Small intestine (tissue), 16 donors: ENCODE measurements at places on chromosomes 4 and X. TPM values are rescaled to one million over a fixed set of nuclear protein-coding genes. Genes with fewer than 3 reads are reported as not detected.

DNA sequence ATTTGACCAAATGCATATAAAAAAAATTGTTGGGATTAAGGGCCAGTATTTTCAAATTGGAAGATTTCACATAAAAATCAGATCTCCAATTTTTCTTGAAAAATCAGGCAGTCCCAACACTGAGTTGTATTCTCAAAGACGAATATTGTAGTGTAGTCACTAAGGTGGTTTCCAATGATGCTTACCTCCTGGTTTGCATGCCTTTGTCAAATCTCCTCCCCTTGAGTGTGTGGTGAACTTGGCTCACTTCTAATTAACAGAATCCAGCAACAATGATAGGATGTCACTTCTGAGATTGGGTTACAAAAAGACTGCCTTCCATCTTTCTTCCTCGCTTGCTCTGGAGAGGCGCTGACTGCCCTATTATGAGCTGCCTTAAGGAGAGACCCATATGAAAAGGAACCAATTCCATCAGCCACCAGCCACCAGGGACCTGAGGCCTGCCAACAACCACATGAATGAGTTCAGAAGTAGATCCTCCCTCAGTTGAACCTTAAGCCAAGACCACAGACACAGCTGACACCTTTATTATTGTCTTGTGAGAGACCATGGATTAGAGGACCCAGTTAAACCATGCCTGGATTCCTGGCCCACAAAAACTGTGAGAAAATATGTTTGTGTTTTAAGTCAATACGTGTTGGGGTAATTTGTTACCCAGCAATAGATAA, 31.2 kb upstream of the TSPAN5 start:
- no peak for DNase-seq

DNA sequence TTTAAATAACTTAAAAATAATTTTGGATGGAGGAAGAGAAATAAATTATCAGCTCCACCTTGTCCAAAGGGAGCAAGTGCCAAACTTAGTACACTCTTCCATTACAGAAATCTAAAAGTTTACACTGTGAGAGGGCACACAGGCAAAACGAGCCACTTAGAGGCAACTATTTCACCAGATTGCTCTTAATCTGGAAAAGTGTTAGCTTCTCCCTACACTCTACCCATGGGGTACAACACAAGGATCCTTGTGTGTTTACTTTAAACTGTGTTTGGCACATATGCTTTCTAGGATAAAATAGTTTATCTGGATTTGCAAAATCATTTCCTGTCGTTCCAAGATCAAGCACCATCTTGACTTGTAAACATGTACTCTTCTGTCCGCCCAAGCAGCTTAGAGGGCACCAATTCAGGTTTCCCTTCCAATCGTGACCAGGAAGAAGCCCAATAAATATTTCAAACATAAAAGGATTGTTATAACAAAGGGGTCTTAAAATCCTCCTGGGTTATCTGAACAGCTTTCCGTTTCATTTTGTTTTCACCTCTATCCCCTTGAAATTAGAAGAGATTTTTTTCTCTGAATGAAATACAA, 29.0 kb upstream of the KDR start:
- no peak for DNase-seq

GRCh38 chr4:98482847-98483806, 175.3 kb downstream of the TSPAN5 start:
- no peak for DNase-seq

The MAGED4B gene
- 5.1 TPM for polyA plus RNA-seq

The PCYT1B gene
- not detected for polyA plus RNA-seq

GRCh38 chrX:129235903-129236302, 287.4 kb downstream of the SMARCA1 start:
- no peak for DNase-seq

DNA sequence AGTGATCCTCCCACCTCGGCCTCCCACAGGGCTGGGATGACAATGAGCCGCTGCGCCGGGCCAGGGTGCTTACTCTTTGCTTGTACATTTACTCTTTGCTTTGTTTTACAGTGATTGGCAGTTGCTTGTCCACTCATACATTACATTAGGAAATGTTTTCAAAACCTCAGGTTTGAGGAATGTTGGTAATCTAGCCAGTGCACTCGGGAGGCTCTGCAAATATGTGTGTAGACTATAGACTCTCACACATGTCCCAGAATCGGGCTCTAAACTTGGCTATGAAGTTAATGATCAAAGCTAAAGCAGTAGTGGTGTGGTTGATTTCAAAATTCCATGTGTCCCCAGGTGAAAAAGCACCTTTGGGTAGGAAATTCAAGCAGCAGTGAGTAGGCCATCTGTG, 20.5 kb downstream of the TRMT44 start:
- no peak for DNase-seq

GRCh38 chrX:118974088-118974907, at the start of gene LONRF3:
Gene LONRF3, plus strand, starts transcription at chrX:118974618. Its CDS starts 163 bp downstream, at chrX:118974781.
- DNase-seq, result peak; percentile 64

The USP27X gene
- 7.1 TPM for polyA plus RNA-seq

The GLRB gene
- polyA plus RNA-seq, result 1.2 TPM

- no peak for DNase-seq
These were observed 41.9 kb upstream of the SOD3 start for GRCh38 chr4:24753519-24753918.

GRCh38 chrX:12771445-12772069, 19.7 kb upstream of the PRPS2 start:
- DNase-seq, result peak; percentile 60

GRCh38 chr4:5988086-5988845, 30.0 kb downstream of the C4orf50 start:
- DNase-seq, result no peak

- no peak for DNase-seq
These were observed 67.6 kb upstream of the IRF2 start for GRCh38 chr4:184541907-184542306.

GRCh38 chrX:109501176-109501575, 19.3 kb upstream of the GUCY2F start:
- DNase-seq, result no peak

The STIM2 gene
- 14.1 TPM for polyA plus RNA-seq

GRCh38 chr4:33386764-33387163, 2666.6 kb downstream of the PCDH7 start:
- DNase-seq, result no peak

DNA sequence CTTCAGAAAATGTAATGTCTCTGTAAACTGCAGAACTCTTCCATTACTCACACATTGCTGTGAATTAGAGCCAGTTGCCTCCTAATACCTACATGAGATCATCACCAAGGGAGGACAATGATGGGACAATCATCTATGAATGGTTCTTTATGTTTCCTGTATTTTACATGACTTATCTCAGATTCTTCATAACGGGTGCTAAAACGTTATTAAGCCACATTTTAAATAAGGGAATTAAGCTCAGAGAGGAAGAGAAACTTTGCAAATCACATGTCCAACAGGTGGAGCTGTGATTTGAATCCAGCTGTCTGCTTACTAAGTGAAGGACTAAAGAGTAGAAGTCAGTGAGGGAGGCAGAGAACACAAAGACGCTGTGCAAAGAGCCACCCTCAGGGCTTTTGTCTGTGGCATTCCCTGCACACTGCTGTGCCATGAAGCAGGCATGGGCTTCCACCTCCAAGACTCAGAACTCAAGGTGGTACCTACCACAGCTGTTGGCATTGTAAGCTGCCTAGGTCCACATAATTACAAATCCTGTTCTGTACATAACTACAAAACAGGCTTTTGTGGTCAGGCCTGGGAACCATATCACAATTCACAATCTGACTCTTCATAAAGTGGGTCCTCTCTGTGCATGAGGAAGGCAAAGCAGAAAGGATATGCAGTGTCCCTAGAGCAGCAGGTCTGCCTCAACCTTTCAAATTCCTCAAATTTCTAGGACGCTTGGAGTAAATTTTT, 12.8 kb downstream of the TBC1D9 start:
- DNase-seq, result peak; percentile 47

DNA sequence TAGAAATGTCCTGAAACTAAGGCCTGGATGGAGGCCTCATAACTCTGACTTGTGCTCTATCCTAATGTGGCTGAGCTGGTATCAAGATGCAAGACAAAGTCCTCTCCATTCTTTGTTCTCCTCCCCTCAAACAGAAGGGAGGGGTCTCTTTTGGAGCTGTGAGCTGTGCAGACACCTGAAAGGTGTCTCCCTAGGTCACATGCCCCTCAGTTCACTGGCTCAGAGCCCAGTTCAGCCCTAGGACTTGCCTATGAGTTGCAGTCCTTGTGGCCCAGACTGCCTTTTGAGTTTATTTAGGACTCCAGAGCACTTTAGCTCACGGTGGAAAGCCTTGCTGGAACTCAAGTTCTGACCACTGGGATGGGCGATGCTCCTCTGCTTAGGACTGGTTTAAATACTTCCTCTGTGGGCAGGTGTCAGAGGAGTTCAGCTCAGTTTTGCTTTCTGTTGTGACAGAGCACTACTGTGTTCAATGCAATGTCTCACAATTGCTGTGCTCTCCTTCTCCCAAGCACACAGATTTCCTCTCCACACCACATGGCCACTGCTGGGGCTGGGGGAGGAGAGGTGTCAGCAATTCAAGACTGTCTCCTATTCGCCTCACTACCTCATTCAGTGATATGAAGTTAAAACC, 84.8 kb upstream of the ZNF827 start:
- DNase-seq, result no peak

DNA sequence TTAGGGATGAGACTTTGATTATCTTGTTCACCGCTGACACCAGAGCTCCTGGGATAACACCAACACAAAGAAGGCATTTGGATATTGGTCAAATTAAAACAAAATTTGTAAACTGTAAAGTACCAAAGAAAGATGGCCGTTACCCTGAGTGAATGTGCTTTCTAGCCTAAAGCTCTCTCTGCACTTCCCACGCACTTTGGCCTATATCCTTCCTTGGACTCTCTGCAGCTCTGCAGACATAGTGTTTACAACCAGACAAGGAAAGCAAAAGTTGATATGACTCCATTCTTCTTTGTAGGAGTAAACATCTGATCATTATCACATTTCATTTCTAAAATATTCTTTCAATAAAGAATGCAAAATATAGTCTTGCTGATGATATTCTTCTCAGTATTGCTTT, 44.8 kb upstream of the PITX2 start:
- DNase-seq, result peak; percentile 19

- no peak for DNase-seq
These were observed 233.5 kb downstream of the ARHGAP24 start for GRCh38 chr4:85708468-85708867.

- DNase-seq, result no peak
These were observed 51.5 kb upstream of the TBC1D9 start for GRCh38 chr4:140807491-140808252.

The CNGA1 gene
- 10.5 TPM for polyA plus RNA-seq

DNA sequence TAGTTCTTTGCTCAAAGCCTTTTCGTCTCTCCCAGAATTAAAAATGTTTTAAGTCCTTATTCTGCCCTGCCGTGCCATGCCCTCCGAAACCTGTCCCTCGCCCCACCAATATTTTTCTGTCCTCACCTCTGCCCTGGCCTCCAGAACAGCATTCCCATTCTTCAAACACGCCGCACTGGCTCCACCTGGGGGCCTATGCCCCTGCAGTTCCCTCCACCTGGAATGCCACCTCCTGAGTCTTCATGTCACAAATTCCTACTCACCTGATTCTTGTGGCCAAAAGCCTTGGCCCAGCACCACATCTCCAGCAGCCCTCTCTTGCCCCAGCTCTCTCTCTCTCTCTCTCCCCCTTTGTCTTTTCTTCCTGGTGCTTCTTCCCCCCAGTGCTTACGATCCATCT, 91.6 kb downstream of the APBB2 start:
- DNase-seq, result no peak

DNA sequence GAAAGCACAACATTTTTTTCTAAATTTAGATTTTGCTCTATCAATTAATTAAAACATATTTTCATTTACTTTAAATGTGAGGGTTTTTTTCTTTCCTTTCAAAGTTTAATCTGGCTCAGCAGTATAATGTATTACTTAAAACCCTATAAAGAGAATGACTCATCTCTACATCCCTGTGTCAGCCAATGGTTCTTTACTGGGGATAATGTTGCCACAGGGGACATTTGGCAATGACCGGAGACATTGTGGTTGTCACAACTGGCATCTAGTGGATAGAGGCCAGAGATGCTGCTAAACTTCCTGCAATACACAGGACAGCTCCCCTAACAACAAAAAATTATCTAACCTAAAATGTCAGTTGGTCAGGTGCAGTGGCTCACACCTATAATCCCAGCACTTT, 53.8 kb downstream of the SYNPO2 start:
- DNase-seq, result no peak

DNA sequence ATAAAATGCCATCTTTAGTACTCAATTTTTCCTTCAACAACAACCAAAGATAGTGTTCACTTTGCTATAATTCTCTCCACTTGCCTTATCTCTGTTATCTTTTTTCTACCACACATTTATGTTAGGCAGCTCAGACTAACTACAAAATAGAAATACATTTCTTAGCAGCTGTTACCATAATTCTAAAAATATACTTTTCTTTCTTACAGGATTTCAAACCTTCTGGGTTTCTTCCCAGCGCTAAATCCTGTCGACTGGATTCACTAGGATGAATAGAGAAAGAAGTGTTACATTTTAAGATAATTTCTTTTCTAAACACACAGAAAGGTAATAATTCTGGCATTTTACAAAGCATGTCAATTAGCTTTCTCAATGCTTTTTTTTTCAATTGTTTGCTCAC, 105.5 kb upstream of the GK2 start:
- DNase-seq, result no peak

GRCh38 chrX:80181079-80181478, 166.5 kb downstream of the TBX22 start:
- peak; percentile 1 for DNase-seq

DNA sequence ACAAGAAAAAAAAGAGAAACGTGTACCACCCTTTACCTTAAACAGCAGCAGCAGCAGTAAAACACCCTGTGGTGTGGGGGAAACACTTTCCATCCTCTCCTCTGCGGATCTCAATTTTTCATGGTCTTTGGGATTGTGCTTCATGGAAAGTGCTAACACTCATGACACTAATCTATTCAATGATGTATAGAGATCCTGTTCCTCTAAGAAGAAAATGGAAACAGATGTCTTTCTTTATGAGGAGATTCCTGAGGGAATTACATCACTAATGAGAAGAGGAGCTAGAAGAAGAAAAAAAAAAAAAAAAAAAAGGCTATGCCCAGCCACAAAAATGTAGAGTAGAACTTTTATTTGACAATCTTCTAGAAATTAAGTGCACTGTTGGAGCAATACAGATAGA, 62.9 kb upstream of the NDST3 start:
- no peak for DNase-seq

The STK32B gene
- polyA plus RNA-seq, result 0.58 TPM

GRCh38 chr4:26950446-26950845, 89.8 kb downstream of the STIM2 start:
- no peak for DNase-seq

The CENPE gene
- 0.45 TPM for polyA plus RNA-seq
